CD8-positive, alpha-beta T cell (primary cell): ENCODE measurements at places on chromosomes 6 and 20. TPM values are rescaled to one million over a fixed set of nuclear protein-coding genes. Genes with fewer than 3 reads are reported as not detected.

DNA sequence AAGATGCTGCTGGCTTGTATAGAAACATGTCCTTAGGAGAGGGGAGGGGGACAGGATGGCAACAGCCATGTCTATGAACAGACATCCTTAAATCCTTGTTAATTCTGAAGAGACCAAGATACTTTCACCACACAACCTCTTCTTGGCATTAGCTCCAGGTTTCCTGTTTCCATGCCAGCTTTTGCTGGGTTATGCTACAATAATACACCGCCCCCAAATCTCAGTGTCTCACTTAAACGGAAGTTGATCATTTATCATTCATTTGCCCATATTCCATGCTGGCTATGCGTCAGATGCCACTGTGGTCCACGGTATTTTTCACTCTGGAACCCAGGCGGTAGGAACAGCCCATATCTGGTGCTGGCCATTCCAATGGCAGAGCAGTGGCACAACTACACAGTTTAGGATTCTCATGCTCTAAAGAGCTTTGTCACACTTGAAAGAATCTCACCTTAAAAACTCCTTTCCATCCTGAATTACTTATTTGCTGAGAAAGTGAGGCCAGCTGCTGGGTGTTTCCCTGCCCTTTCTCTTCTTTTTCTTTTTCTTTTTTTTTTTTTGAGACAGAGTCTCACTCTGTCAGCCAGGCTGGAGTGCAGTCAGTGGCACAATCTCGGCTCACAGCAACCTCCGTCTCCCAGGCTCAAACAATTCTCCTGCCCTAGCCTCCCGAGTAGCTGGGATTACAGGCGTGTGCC lies 3.7 kb upstream of the RNASET2 start:
- DNase-seq, result no peak

- no peak for DNase-seq
These were observed 11.0 kb upstream of the FOXF2 start for GRCh38 chr6:1378065-1379016.

GRCh38 chr6:12530345-12530744 lies 186.2 kb upstream of the PHACTR1 start:
- DNase-seq, result no peak

The FBXO5 gene
- 3.9 TPM for total RNA-seq
